ENCODE measurements at places on chromosomes 7 and 10. TPM values are rescaled to one million over a fixed set of nuclear protein-coding genes. Genes with fewer than 3 reads are reported as not detected.

The ASIC3 gene
- 13.8 TPM for total RNA-seq

DNA sequence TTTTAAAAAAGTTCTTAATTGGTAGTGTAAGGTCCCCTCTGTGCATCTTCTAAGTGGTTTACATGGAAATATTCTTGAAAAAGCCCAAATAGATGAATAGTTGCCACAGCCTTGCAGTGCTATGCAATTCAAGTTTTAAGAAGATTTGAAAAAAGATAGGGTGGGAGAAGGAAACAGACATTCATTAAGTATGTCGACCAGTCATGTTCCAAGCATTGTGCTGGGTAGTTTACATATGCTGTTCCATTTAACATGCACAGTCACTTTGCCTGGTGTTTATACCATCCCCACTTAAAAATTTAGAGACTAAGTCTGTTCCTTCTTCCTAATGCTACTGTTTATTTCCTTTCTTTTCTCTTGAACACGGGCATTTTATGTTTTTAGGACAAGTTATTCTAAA lies 28.1 kb upstream of the NAMPT start:
- H3K27me3 ChIP-seq, result no peaks in the 10 kb centered on the region
- no peaks in the 10 kb centered on the region for H3K36me3 ChIP-seq
- H3K27ac ChIP-seq, result no peak overlapping the region
- H3K4me3 ChIP-seq, result no peak overlapping the region

DNA sequence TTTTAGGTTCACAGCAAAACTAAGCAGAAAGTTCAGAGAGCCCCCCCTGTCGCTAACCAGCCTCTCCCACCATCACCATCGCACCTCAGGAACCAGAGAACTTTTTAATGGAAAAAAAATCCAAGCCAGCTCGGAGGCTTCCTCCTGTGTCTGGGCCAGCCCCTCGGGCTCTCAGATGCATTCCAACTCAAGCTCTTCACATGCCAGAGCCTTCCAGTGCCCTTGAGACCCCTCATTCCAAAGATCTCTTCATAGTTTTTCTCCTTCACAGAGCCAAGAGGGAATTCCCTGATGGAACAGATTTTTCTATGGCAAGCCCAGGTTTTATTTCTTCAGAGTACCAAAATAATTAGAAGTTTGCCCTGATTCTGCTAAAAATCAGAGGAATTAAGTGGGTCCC lies 153.4 kb upstream of the LANCL2 start:
- no peaks in the 10 kb centered on the region for H3K4me1 ChIP-seq
- no peak overlapping the region for H3K27ac ChIP-seq
- DNase-seq, result no peak
- H3K36me3 ChIP-seq, result no peaks in the 10 kb centered on the region
- no peaks in the 10 kb centered on the region for H3K27me3 ChIP-seq
- H3K4me3 ChIP-seq, result no peak overlapping the region

DNA sequence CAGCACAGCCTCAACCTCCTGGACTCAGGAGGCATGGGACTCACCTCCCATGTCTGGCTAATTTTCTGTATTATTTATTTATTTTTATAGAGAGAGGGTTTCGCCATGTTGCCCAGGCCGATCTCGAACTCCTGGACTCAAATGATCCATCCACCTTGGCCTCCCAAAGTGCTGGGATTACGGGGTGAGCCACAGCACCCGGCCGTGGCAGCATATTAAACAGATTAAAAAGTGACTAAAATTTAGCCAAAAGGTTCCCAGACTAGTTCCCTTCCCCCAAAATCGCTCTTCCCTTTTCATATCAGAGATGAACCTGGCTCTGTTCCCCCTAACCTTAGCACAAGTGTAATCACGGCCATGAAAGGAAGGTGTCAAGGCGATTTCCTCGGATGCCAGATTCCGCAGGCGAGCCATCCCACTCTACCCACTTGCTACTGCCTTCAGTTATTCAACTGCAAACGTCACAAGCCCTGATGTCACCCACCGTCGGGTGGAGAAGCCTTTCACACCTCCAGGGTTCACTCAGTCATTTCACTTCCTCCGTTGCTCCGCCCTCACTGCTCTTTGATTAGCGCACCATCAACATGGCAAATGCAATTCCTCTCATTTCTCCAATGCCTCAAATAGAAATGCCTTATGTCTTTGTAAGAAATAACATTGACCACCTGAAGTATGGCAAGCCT lies 104.7 kb upstream of the RHEB start:
- no peak overlapping the region for H3K4me3 ChIP-seq
- no peaks in the 10 kb centered on the region for H3K27me3 ChIP-seq
- peaks cover 4% of the 10 kb centered on the region for H3K4me1 ChIP-seq
- no peak for DNase-seq

- no peaks in the 10 kb centered on the region for H3K27me3 ChIP-seq
- H3K27ac ChIP-seq, result no peak overlapping the region
- no peak overlapping the region for H3K4me3 ChIP-seq
- H3K36me3 ChIP-seq, result no peaks in the 10 kb centered on the region
Observed at GRCh38 chr7:117082647-117083046, 129.3 kb downstream of the ST7 start.

The BTBD16 gene
- total RNA-seq, result not detected

DNA sequence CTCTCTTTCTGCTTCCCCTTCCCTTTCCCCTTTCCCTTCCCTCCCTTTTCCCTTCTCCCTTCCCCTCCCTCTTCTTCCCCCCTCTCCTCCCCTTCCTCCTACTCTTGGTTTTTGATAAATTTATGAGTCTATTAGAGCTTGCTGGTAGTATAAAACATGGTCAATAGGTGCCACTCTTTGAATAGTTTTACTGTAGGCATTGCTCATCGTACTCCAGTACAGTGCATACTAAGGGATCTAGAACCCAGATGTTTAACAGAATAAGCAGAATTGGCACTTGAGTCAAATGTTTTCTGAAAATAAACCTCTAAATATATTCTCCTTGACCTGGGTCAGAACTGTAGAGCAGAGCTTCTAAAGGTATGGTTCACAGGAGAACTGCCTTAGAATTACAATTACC lies 126.7 kb downstream of the SORCS3 start:
- no peaks in the 10 kb centered on the region for H3K4me1 ChIP-seq
- no peaks in the 10 kb centered on the region for H3K27me3 ChIP-seq
- no peak overlapping the region for H3K4me3 ChIP-seq
- no peaks in the 10 kb centered on the region for H3K36me3 ChIP-seq
- H3K27ac ChIP-seq, result no peak overlapping the region

GRCh38 chr10:113119801-113120200 lies 169.8 kb downstream of the TCF7L2 start:
- no peaks in the 10 kb centered on the region for H3K27me3 ChIP-seq
- H3K4me1 ChIP-seq, result no peaks in the 10 kb centered on the region
- DNase-seq, result no peak
- no peaks in the 10 kb centered on the region for H3K36me3 ChIP-seq
- H3K27ac ChIP-seq, result no peak overlapping the region

All from CD4-positive, alpha-beta T cell (primary cell).